ENCODE measurements at places on chromosomes 3 and 15. TPM values are rescaled to one million over a fixed set of nuclear protein-coding genes. Genes with fewer than 3 reads are reported as not detected.

ZNF660 gene
- total RNA-seq, result 1.2 TPM

RHOV gene
- total RNA-seq, result 0.20 TPM

CA12 gene
- total RNA-seq, result 23.3 TPM

MKRN3 gene
- 3.5 TPM for total RNA-seq

SLC9C1 gene
- total RNA-seq, result not detected

REC114 gene
- total RNA-seq, result not detected

ESYT3 gene
- 0.12 TPM for total RNA-seq

Measured in RPMI7951 (cell line).